ENCODE measurements at places on chromosomes 13 and 19.

GRCh38 chr13:94753327-94753726 is 41.0 kb upstream of the SOX21 start:
- no peak for DNase-seq

- DNase-seq = peak; percentile 63
These were observed 35.7 kb downstream of the STK24 start for GRCh38 chr13:98541191-98541590.

- DNase-seq = no peak
These were observed 1.7 kb upstream of the ZIC5 start for GRCh38 chr13:99973163-99973807.

- no peak for DNase-seq
These were observed 41.7 kb upstream of the UBL3 start for GRCh38 chr13:29892151-29892550.

- no peak for DNase-seq
These were observed 2.2 kb downstream of the HCST start for GRCh38 chr19:35904311-35905068.

DNA sequence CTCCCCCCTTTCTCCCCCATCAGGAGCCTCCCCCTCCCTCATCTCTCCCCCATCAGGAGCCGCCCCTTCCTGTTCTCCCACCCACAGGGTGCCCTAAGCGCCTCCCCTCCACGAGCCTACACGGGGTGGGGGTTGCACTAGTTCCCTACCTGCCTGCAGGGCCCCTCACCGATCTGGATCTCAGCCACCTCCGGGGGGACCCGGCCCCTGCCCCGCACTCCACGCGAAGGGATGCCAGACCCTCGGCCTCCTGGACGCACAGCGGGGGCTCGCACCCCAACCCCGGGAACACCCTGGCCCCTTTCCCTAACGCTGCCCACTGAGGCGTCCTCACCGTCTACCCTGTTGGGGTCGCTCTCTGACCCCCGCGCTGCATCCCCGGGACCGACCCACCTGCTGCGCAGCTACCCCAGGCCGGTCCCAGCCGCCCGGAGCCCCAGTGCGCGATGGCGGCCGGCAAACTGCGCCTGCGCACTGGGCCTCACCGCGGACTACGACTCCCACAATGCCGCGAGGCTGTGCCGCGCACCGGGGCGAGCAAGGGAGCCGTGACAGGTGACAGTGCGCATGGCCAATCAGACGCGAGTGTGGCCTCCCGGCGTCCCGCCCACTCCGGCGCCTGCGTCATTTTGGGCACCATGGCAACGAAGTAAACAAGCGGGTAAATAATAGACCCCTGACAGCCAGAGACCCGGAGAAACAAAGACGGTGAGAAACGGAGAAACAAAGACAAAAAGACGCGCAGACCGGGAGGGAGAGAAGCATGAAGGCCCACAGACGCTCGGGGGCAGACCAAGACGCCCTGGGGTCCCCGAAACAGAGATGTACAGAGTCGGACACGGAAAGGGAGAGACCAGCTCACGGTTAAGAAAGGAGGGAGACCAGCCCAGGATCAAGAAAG is at the start of gene ZSCAN18:
ZSCAN18 (minus strand) TSS at position 451 of the 901 bp plus-strand sequence. CDS start 7,964 bp downstream, outside the sequence.
- peak; percentile 99 for DNase-seq

GRCh38 chr13:113460599-113460998 is 7.3 kb upstream of the ADPRHL1 start:
- no peak for DNase-seq

DNA sequence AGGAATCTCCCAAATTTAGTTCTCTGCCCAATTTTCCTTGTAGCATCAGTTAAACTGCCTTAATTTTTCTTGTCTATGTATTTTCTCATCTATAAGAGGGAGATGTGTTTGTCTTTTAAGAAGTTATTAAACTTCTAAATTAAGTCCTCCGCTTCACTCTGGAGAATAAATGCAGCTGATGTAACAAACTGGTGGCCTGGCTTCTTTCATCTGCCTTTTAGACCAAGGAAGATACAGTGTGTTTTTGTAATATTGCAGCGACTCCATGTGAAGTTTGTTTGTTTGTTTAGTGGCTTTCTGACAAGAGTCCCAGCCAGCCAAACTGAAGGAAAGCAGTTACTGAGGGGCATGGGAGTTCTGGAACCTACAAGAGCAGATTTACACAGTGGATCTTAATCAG is 56.4 kb downstream of the KLF12 start:
- DNase-seq = peak; percentile 17

- DNase-seq = no peak
These were observed 1068.1 kb upstream of the PCDH20 start for GRCh38 chr13:62483774-62484173.

DNA sequence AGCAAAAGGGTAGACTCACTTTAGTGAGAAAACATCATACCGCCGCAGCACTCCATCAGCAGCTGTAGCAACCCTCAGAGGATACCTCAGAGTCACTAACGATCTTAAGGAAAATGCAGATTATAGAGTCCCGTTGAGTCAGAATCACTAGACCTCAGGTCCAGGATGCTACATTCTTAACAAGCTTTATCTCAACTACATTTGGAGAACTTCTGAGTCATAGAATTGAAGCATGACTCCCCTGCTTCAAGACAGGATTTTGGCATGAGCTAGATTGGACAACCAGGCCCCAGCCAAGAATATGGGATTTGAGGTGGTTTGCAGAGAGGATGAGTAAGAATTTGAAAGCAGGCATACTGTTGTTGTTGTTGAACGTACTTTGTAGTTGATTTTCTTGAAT is 118.9 kb upstream of the UBL3 start:
- peak; percentile 93 for DNase-seq

DNA sequence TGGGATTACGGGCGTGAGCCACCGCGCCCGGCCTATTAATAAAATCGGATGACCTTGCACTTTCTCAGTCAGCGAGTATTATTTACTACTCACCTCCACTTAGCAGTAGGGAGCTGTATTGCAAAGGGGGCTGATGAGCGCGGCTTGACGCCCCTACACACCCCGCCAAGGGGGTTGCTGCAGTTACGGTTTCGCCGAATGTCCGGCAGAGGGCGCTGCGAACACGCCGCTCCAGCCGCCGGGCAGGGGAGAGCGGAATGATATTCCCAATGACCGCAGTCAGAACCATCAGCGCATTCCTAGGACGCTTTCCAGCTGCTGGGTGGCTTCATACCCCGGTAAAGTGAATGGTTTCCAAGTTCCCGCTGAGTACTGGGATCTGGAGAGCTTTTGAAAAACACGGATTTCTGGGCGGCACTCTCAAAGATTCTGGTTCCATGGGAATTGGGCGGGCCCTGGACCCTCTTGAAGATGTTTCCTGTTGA is 30.0 kb upstream of the TPT1 start:
- DNase-seq = peak; percentile 84

Measured in GM23248 (cell line).